ENCODE measurements at places on chromosomes 3 and 15.

DNA sequence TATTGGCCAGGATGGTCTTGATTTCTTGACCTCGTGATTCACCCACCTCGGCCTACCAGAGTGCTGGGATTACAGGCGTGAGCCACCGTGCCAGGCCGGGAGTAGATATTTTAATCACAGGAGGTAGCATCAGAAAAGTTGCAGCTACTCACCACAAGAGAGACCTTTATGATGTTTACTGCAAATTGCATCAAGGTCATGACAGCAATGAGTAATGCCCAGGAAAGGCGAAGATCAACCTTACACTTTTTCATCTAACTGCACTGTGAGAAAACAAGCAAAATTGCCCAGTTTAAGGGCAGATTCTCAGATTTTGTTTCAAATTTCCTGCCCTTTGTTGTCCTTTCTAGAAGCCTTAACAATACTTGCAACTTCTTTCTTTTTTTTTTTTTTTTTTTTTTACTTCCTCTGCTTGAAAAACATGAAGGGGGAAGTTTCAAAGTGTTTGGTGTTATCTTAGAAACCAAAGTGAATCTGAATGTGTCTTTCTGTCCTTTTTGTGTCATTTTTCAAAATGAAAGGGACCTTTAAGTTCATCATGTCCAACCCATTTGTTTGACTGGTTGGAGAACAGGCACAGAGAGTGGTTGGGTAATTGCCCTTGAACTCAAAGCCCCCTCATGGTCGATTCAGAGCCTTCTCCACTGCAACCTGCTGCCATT lies 25.0 kb downstream of the TGFBR2 start:
- DNase-seq, result peak; percentile 43

GRCh38 chr3:42635111-42635510 lies 18.4 kb upstream of the ZBTB47 start:
- DNase-seq, result no peak

- no peak for DNase-seq
Observed at GRCh38 chr15:72200395-72201237, 3.0 kb upstream of the GRAMD2A start.

GRCh38 chr3:190155752-190156151 lies 35.1 kb upstream of the P3H2 start:
- DNase-seq, result no peak

GRCh38 chr3:197880491-197881269 lies 69.3 kb upstream of the RPL35A start:
- no peak for DNase-seq

- no peak for DNase-seq
Observed at GRCh38 chr3:110821586-110821985, 250.0 kb upstream of the NECTIN3 start.

DNA sequence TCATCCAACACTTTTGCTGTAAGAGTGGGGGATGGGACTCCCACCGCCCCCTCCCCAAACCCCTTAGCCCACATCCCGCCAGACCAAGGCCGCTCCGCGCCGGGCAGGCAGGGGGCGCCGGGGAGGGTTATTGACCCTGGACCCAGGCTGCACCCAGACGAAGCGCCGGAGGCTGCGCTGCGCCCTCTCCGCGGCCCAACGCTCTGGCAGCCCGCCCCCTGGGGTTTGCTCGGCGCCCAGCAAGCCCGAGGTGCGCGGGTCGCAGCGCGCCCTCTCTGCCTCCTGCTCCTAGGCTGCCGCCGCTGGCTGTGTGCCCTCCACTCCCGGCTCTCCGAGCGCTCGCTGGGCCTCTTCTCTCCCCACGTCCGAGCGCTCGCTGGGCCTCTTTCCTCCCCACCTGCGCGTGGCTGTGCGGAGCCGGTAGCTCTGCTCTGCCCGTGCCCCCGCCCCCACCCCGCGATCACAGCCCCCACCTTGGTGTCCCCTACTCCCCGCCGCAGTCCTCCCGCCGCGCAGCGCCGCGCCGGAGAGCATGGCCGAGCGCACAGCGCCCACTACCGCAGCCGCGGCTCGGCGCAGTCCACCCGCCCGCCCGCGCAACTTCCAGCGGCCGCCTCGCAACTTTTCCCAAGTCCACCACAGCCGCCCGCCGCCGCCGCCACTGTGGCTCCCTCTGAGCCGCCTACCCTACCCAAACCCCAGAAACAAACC lies 1.2 kb downstream of the MECOM start:
- DNase-seq, result no peak

Measured in activated CD4-positive, alpha-beta T cell treated with anti-CD3 and anti-CD28 coated beads for 4 hours (primary cell).